ENCODE measurements at places on chromosomes 13 and 19.

- DNase-seq: no peak
Observed at GRCh38 chr19:18853755-18854427, 22.1 kb downstream of the UPF1 start.

DNA sequence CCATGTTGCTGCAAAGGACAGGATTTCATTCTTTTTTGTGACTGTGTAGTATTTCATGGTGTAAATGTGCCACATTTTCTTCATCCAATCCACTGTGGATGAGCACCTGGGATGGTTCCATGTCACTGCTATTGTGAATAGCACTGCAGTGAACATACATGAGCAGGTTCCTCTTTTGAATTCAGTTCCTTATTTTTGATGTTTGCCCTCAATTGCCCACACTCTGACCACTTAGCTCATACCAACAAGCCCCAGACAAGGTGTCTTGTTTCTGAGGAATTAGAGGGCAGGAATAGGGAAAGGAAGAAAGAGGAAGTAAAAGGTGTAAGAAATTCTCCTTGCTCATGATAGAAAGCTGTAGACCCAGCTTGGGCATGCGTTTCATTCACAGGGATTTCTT lies 244.2 kb upstream of the ZNF507 start:
- no peak for DNase-seq

GRCh38 chr19:1754636-1755466 lies 1.5 kb downstream of the ONECUT3 start:
- DNase-seq: peak; percentile 50

GRCh38 chr19:54137699-54138488 lies at the start of gene CNOT3:
CNOT3 (plus strand) TSS chr19:54137762; CDS start chr19:54142979, 5,217 bp downstream.
- peak; percentile 51 for DNase-seq

Data from DMS53 (cell line).